Central memory CD8-positive, alpha-beta T cell (primary cell): ENCODE measurements at places on chromosomes 5 and 9.

GRCh38 chr5:163456840-163457239, 3.1 kb downstream of the NUDCD2 start:
- DNase-seq = no peak

GRCh38 chr5:146920351-146920881, 41.9 kb upstream of the PPP2R2B start:
- DNase-seq = no peak

DNA sequence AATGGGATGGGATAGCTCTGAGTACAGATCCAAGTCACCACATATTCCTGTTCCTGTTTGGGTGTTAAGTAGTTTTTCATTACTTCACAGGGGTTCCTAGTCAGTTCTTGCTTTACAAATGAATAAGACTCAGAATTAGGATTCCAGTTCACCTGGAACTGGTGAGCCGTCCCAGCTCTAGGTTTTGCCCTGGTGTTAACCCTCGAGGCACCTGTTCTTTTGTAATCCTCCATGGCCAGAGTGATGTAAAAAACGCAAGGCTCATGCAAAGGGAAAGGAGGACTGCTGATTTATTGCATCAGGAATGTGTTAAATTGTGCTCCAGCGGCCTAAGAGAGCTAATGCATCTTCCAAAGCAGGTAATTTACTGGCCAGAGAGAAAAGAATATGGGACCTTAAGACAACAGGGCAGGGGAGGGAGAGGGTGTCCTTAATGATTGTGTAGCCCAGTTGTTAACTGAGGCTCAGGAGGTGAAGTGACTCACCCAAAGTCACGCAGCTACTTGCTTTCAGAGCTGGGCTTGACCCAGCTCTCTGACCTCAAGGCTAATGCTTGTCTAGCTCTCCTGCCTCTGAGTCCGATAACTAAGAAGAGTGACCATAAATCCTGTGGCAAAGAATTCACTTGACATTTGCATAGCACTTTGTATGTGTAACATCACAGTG, 70.5 kb downstream of the DMRT2 start:
- DNase-seq = no peak

DNA sequence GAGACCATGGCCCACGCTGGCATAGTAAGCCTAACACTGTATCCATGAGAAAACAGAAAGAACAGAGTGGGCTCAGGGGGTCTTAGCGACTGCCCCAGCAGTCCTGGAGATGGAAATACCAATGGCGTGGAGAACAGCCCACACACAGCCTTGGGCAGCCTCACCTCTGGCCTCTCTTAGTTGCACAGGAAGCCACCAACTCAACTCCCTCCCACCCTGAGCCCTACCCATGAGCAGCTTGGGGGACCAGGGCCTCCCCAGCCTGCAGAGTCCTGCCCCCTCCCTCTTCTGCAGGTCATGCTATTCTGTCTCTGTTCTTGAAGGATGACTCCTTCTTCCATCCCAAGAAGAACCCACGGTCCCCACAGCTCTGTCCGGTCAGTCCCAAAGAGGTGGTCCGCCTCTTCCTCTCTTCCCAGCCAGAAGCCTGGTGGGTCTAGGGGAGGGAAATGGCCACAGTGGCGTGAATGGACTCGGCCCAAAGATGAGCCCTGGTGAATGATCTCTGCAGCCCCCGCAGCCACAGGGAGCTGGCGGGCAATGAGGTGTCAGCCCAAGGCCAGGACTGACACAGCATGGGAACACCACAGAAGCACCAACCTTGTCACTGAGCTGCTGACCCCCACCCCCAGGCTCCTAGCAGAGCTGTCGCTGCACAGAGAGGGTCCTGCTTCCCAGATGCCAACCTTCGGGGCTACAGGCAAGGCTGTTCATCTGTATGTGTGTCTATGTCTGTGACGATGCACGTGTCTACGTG, 131.2 kb downstream of the ROR2 start:
- no peak for DNase-seq

DNA sequence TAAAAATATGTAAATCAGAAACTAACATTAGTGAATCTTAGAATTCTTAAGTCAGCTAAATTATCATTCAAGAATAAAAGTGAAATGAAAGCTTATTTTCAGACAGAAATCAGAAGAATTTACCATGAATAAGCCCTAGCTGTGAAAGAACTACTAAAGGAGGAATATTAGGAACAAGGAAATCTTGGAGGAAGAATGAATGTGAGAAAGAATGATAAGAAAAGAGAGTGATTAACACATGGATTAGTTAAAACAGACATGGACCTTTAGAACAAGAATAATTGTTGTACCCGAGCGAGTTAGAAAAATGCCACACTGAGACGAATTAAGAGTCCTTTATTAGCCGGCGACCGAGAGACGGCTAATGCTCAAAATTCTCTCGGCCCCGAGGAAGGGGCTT, 24.1 kb upstream of the RHOBTB3 start:
- DNase-seq = no peak

DNA sequence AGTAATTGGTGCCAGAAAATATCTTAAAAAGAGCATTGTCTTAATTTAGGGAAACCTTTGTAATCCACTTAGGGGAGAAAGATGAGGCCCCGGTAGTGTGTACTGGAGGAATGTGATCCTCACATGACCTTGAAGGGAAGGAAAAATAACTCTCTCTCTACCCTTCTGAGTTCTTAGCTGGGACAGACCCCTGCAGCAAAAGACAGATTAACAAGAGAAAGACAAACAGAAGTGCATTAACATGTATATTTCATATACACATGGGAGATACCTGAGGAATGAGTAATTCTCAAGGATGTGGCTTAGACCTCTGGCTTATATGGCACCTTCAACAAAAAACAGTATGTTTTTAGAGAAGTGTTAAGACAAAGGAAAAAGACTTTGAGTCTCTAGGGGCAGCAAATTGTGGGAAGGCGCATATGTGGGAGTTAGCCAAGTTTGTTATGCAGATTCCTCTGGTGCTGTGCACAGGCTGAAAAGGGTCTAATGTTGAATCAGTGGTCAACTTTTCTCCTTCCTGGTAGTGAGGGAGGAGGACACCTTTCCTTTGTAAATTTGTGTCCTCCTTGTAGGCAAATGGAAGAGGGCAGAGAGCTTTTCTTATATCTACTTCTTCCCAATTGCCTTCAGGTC, 138.8 kb downstream of the LRRC70 start:
- DNase-seq = no peak

DNA sequence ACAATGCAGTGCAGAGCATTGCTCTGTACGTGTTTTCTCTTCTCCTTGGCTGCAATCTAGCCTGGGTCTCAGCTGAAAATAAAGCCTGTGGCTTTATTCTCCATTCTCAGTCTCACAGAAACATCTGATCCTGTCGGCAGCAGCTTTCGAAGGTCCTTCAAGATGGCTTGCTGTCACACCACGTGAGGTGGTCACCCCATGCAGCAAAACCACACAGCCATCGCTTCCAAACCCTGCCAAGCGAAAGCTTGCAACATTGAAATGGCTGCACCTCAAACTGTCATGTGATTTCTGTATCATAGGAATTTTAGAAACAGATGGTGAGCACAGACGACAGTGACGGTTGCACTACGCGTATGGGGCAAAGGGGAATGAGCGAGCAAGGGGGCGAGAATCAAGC, 98.5 kb upstream of the SMARCA2 start:
- no peak for DNase-seq

DNA sequence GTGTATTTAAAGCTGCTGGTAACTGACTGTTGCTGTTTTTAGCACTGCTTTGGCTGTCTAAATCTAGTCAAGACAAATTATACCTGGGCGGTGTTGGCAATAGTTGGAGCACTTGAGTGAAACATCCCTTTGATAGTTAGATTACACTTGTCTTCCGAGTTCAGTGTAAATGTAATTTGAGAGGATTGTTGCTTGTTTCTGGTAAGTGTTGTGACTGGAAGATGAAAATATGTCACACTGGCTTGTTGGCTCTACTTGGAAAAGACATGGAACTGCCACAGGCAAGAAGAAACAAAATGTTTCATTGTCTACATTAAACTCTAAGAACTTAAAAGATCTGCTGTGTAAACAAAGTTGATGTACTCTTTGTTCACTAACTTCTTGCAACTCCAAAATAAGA, 49.2 kb upstream of the PTPRD start:
- DNase-seq = no peak

DNA sequence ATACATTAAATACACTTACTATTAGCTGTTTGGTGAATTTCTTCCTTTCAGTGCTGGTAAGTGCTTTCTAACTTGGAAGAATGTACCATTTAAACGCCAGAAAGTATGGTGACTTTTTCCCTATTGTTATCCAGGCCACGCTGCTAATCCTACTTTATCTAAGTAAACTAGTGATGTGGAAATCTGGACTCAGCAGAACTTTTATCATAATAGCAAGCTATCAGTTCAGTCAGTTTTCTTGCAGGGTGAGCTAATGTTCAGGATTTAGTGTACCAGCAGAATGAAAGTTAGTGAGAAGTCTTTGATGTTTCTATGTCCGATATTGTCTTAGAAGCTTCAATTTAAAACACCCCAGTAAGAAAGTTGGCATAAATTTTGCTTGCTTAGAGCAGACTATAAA, 72.2 kb downstream of the HSD17B4 start:
- no peak for DNase-seq

DNA sequence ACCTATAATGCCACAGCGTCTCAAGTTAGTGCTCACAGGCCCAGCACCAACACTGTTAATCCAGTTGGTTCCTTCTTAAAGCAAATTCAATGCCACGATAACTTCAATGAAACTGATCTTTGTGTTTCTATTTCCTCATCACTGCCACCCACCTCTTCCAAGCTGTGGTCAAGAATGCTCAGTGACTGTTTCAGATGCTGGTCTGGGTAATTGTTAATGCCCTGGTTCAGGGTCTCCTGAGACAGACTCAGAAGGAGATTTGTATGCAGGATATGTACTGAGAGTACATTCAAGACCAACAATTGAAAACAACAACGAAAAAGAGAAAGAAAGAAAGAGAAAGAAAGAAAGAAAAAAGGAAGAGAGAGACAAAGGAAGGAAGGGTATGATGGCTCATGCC, 505.3 kb downstream of the TLE4 start:
- no peak for DNase-seq

- no peak for DNase-seq
Observed at GRCh38 chr9:30519166-30519565, 1865.3 kb upstream of the ACO1 start.

GRCh38 chr5:112117551-112117950, 301.5 kb downstream of the EPB41L4A start:
- no peak for DNase-seq

GRCh38 chr9:83964973-83965349, 15.1 kb downstream of the HNRNPK start:
- no peak for DNase-seq

DNA sequence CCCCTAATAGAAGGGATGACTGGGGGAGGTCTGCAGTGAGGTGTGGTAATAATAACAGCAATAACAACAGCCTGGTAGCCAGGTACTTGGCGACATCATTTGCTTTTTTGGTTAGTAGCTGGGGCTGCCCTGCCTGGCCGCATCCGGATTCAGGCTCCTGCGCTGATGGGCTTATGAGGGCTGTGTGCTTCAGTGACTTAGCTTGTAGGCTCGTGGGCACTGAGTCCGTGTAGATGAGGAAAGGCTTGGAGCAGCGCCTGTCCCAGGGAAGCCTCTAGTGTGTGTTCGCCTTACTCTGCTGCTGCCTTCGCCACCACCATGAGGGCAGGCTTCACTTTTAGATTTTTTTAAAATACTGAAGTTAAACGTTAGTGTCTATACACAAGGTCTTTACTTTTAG, 4.5 kb downstream of the NDUFS6 start:
- no peak for DNase-seq

DNA sequence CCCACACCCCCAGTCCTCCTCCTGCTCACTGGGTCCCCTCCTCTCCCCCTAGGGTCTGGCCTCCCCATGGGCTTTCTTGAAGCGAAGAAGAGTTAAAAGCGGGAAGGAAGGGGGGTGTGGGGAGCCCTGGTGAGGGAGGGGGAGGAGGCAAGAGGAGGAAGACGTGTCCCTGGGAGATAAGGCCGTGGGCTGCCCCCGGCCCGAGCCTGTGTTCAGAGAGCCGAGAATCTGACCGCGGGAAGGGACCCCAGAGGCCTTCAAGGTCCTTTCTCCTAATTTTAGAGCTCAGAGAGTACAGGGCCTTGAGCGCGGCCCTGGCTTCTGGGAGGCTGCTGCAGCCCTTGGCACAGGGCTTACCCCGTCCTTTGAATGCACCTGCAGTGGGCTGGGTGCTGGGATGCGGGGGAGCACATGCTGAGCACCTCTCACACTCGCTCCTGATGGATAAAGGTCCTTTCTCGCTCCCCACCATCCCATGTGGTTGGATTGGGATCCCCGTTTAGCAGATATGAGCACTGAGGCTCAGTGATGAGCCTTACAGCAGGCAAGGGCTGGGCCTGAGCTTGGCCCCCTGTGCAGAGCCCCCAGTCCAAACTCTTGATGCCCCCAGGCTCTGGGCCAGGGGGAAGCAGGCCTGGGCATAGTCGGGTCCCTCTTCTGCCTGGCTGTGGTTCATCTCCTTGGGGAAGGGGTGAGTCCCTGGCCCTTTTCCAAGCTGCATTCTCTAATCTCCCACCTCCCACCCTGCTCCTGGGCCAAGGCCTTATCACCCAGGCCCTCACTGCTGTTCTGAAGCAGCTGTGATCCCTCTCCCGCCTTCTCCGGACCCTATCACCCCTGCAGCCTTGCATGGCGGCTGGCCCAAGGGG, 5.9 kb downstream of the GFI1B start:
- no peak for DNase-seq

GRCh38 chr5:132487841-132488555, 2.6 kb downstream of the IRF1 start:
- DNase-seq = peak; percentile 9

DNA sequence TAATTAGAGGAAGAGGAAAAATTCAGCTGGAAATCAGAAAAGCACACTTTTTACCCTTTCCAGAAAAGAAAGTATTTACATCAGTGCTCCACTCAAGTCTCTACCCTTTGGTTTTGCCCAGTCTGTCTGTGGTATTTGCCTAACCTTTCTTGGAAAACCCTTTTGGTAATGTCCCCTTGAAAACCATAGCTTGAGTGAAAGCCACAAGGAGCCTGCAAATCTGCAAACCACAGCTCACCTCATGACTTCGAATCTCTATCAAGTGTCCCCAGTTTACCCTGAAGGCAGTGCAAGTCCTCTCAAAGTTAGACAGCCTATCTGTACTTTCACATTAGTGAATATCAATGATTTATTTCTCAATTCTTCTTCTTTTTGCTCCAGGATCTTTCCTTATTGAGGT, 162.1 kb upstream of the TSLP start:
- DNase-seq = no peak

DNA sequence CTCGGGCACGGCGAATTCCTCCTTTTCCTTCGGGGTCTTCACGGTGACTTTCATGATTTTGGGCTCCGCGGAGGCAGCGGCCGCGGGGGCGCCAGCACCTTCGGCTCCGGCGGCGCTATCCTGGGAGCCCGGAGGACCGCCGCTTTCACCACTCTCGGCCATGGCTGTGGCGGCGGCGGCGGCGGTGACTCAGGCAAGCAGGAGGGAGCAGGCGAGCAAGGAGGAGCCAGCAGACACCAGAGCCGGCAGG, 315 bp downstream of the UBQLN1 start:
- no peak for DNase-seq
